Astrocyte (in vitro differentiated cells and primary cell): ENCODE measurements at places on chromosomes 2 and 18. TPM values are rescaled to one million over a fixed set of nuclear protein-coding genes. Genes with fewer than 3 reads are reported as not detected.

DNA sequence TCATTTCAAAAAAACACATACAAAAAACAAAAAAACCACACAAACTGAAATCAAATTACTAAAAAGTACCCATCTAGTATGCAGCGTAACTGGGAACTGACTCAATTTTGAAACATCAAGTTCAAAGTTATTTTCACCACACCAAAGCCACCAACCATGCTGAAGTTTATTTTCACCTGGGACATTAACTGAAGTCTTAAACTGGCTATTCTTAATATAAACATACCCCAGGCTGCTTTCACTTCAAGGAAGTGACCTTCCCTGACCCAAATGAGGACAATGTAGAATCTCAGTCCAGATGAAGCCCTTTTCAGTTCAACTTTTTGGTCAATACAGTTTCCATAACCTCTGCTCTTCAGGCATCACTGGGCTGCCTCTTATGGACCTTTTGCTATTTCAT is 84.6 kb downstream of the PIGN start:
- no peak for DNase-seq

DNA sequence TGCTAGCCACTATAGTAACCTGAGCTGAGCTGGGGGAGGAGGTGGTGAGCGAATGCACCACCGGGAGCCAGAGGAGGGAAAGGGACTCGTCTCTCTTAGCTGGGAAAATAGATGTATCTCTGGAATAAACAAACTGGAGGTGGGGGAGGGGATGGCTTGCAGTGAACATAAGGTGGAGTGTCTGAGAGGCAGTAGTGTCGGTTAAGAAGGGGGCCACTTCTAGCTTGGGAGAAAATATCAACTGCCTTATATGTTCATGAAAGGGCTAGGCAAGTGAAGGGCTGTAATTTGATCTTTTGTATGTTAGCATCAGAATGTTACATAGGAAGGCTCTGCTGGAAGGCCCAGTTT is 2.2 kb downstream of the SETBP1 start:
- no peak for DNase-seq

- no peak for DNase-seq
Observed at GRCh38 chr2:187617905-187618304, 63.7 kb upstream of the TFPI start.

GRCh38 chr2:223043164-223043941 is 8.6 kb upstream of the KCNE4 start:
- no peak for DNase-seq

- peak; percentile 88 for DNase-seq
Observed at GRCh38 chr18:44823782-44824181, 143.1 kb downstream of the SETBP1 start.

Gene CROCC2
- total RNA-seq: not detected in 2 replicates

DNA sequence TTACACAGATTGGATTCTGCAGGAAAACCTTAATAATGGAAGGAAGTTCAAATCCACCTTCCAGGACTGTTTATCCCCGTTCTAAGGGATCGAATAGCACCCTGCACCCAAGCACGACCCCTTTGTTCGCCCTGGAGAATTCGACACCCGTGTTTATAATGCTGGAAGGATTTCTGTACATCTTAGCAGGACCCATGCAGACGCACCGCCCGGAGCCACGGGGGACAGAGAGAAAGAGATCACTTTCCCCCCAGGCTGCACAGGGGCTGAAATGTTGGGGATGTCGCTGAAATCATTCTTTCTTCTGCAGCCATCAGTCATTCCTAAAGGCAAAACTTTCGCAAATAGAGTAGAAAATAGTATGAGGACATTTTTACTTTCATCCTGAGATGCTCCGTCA is 238.7 kb upstream of the SALL3 start:
- DNase-seq: no peak
